ENCODE measurements at places on chromosomes 3 and 15.

DNA sequence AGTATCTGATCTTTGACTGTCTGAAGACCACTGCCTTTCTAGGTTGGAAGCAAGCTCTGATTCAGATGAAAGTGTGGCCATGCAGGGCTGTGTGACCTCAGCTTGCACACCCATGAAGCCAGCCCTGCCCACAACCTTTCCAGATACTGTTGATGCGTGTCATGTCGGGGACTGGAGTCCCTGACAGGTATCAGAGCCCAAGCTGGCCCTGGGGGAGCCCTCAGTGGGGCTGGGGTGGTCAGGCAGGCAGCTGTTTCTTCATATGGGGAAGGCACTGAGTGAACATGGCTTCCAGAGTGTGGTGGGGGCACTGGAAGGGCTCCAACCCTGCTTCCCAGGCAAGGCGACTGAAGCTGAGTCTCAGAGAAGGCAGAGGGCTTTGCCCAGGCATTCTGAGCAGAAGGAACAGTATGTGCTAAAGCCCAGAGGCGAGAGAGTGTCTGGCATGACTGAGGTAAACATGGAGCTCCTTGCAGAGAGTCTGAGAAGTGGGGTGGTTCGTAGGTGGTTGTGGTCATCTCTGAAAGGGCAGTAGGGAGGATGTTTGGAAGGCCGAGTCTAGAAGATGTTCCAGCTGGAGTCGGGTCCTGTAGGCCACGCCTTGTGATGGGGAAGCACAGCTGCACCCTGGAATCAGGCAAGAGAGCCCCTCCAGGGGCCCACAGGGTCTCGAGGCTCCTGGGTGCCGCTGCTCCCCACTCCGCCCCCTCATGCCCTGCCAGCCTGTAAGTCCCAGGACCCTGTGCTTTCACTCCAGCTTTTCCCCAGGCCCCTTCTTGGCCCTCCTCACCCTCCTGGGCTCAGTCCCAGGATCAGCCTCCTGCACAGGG is 122.2 kb downstream of the EEFSEC start:
- DNase-seq, result no peak

DNA sequence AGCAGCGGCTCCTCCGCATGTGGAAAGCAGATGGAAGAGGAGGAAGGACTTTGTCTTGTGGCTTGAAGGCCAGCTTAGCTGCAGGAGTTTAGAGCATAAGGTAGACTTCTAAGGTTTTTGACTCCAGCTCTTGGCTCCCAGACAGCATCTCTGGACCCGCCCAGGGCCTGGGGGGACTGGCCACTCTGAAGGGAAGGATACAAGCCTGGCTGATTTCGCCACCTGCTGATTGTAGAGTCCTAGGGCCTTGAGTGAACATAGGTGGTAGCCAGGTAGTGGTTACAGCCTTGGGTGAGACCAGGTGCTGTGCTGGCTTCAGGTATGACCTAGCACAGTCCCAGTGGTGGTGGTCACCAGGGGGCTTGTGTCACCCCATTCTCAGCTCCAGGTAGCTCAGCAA is 48.4 kb upstream of the RPL35A start:
- DNase-seq, result no peak

DNA sequence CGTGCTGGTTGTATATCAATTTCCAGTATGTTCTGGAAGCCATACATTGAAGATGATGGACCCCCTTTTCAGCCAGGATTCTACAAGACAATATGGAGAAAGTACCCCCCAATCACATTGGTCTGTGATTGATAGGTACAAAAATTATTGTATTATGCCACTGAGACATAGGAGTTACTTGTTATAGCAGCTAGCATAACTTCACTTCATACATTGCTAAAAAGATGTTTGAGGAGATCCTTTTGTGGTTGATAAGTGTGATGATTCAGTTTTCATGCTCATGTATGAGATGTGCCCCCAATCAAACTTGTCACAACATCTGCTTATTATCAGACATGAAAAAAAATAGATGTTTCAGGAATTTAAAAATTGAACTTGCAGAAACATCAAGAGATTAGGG is 66.0 kb downstream of the GPD1L start:
- DNase-seq, result no peak

- DNase-seq, result no peak
Observed at GRCh38 chr3:156741935-156742334, 67.5 kb downstream of the TIPARP start.

GRCh38 chr3:44963571-44964325 is 12.2 kb downstream of the ZDHHC3 start:
- DNase-seq, result no peak

GRCh38 chr3:137948400-137949072 is 61.4 kb upstream of the CLDN18 start:
- no peak for DNase-seq

DNA sequence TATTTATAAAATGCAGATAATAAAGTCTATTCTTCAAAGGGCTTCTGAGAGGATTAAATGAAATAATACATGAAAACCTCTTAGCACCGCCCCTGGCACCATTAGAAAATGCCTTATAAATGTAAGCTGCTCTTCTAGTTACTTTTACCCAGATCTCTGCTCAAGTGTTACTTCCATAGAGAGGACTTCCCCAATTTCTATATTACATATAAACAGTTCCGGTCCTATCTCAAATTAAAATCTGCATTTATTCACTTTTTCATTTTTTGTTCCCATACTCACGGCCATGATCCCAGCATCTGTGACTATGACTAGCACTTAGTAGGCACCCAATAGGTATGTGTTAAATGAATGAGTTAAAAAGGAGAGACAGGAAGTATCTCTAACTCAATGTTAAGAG is 890.9 kb upstream of the CFAP20DC start:
- no peak for DNase-seq

- DNase-seq, result no peak
Observed at GRCh38 chr3:74009961-74010844, 385.5 kb upstream of the PDZRN3 start.

DNA sequence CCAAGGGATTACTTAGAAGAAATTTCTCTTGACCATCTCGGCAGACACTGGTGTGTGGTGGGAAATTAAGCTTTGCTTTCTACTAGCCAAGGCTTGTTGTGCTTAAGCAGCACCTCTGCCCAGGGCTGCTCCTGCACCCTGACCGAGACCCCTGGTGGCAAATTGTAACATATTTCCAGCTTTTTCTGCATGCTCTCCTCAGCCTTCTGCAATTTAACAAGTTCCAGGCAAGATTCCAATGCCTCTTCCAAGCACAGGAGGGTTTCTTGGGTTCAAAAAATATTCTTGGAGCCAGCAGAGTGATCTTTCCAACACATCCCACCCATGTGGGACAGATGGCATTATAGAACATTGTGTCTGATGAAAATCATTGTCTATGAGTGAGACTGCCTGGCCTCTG is 210.5 kb downstream of the CLSTN2 start:
- DNase-seq, result no peak

DNA sequence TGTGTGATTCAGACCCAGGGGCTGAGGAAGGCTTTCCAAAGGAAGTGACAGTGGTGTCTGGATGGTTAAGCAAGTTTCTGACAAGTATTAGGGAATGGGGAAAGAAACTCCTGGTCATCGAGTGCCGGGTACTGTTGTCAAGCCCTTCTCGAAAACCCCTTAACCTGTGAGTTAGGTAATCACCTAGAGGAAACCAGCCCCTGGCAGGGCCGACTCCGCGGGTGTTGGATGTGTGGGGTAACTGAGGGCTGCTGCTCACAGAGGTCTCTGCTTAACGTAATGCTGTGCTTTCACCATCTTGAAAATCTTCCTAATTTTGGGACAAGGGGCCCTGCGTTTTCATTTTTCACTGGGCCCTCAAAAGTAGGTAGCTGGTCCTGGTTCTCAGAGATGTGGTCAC is 67.0 kb downstream of the SMAD6 start:
- no peak for DNase-seq

DNA sequence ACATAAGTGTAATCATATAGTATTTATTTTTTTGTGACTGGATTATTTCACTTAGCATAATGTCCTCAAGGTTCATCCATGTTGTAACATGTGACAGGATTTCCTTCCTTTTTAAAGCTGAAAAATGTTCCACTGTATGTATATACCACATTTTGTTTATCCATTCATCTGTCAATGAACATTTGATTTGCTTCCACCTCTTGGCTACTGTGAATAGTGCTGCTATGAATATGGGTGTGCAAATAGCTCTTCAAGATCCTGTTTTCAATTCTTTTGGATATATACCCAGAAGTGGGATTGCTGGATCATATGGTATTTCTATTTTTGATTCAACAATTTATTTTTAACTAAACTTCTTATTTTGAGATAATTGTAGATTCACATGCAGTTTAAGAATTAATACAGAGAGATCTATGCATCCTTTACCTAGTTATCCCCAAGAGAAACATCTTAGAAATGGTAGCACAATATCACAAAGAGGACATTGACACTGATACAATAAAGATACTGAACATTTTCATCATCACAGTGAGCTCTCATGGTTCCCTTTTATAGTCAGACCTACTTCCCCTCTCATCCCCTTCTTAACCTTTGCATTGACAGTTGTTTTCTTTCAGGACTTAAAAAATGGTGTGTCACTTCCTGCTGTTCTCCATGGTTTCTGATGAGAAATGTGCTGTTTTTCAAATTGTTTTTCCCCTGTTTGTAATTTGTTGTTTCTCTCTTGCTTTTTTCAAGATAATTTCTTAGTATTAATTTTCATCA is 90.1 kb downstream of the SATB1 start:
- peak; percentile 38 for DNase-seq

GRCh38 chr15:75416584-75416983 is 34.9 kb downstream of the SIN3A start:
- DNase-seq, result no peak

DNA sequence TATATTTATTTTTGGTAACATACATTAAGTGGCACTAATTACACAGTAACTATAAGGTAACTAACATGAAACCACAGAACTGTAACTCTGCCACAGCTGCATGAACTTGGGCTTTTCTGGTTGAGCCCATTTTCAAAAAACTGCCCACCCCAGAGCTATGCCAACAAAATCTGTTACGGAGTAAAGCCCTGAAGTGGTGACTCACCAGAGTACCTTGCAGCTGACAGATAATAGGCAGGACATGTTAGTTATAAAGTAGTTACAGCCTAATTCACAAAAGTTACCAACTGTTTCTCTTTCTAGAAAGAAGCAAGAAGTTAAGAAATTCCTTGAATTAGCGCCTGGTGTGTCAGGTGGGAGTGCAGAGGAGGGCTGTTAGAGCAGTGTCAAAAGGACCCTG is 1.5 kb upstream of the GPX1 start:
- no peak for DNase-seq

- DNase-seq, result no peak
Observed at GRCh38 chr15:101329867-101330380, 34.9 kb upstream of the SNRPA1 start.

- no peak for DNase-seq
Observed at GRCh38 chr15:67838789-67839332, 984 bp downstream of the RNU6-1 start.

DNA sequence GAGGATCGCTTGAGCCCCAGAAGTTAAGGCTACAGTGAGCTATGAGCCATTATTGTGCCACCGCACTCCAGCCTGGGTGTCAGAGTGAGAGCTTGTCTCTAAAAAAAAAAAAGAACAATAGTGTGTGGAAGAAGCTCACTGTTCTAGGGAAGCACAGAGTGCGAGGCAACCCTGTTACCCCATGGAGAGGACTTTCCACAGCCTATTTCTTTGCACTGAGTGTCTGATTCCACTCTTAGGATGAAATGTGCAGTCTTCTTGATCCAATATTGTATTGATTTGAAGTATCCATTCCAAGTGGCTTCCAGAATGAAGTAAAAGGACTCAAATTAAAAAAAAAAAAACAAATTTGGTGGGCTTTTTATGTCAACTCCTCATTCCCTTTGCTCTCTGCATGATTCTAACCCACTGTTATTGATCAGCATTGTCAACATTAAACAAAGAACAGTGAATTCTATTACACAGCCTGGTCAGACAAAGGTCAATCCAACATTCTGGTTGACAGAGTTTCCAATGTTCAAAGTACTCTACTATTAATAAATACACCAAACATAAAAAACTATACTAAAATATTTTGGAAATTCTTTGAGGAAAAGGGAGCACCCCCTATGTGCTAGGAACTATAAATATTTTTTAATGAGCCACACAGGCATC is 150.2 kb upstream of the PTPRG start:
- no peak for DNase-seq

DNA sequence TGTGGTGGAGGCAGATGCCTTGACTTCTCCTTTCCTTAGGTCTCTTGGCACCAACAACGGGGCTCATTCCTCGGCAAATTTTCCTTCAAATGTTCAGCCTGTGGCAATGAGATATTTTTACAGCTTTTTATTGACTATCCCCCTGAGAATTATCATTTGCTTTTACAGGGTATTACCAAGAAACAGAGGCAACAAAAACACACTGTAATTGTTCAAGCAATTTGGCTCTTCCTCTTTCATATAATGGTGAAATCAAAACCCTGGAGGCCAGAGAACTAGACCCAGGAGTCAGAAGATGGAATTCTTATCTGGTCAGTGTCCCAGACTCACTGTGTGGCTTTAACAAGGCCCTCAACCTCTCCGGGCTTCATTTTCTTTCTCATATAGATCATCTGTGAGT is 40.1 kb downstream of the TRIM42 start:
- DNase-seq, result no peak

DNA sequence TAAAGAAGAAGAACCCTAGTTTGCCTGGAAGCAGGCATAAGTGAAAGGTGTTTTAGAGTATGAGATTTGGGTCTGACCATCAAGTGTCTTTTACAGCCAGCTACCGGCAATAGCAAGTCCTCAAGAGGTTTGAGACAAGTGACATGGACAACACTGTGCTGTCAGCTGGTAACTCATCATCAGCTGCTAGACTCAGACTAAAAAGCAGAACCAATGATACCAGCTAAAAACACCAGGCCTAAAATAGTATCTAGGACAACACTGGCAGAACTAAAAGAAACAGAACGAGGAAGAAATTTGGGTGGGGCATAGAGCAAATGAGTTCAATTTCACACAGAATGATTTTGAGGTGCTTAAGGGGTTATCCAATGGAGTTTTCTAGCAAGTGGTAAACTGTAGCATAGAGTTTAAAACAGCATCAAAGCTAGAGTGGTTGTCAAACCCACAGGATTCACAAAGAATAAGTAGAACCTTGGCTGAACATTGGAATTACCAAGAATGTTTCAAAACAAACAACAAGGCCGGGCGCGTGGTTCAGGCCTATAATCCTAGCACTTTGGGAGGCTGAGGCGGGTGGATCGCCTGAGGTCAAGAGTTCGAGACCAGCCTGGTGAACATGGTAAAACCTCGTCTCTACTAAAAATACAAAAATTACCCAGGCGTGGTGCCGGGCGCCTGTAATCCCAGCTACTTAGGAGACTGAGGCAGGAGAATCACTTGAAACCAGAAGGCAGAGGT is 3.9 kb downstream of the CIAO2A start:
- no peak for DNase-seq

DNA sequence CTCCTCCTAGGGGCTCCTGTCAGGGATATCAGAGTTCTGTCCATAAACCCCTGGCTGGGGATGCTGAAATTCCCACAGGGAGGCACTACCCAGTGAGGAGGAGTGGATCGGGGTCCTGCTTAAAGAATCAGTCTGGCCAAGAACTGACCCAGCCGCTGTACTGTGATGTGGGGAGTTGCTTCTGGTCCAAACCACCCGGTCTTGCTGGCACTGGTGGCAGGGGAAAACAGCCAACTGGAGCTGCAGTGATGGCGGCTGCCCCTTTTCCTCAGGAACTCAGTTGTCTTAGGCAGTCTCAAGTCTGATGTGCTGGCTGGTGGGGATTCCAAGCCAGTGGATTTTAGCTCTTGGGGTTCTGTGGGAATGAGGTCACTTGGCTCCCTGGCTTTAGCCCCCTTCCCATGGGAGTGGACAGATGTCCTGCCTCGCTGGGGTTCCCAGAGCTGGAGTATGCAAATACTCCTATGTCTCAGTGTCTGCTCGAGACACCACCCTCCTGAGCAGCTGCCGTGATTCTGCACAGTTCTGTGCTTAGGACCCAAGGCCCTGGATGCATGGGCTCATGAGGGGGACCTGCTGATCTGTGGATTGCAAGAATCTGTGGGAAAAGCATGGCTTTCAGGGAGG is 97.1 kb downstream of the SLC25A26 start:
- DNase-seq, result no peak
